ENCODE measurements at places on chromosomes 6 and 20.

DNA sequence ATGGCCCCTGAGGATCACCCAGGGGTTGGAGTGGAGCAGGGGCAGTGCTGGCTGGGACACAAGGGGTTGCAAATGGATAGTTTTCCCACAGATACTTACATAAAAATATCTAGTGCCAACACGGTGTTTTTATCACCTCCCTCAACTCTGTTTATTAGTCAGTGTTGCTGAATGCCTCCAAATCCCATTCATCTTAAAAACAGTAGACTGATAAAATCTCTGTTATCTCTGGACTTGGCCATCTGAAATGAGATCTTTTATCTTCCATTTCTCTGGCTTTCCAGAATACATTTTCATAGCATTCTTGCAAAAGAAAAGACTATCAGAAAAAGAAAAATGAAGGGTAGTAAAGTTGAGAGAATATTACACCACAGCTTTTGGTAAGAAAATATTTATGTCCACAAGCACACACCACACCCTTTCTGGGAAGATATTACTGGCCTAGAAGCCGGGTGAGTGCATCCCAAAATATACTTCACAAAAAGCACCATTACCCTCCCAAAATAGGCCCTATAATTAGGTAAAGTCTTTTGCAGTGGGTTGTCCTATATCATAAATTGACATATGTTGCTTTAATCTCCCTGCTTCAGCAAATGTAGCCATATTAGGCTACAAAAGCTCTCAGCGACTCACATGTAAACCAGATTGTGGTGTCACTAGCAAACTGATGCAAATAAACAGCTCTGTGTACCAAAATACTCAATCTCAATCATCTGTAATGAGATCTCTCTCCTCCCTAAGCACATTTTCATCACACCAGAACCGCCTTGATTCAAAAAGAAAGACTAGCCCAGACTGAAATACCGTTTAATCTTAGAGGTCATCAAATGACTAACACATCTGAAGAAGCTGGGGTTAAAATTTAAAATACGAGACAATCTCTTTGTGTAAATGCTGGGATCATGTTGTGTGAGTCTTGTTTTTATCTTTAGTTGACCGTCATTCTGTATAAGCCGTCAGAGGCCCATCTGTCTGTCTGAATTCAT, 96.7 kb downstream of the FYN start:
- no peak for DNase-seq

DNA sequence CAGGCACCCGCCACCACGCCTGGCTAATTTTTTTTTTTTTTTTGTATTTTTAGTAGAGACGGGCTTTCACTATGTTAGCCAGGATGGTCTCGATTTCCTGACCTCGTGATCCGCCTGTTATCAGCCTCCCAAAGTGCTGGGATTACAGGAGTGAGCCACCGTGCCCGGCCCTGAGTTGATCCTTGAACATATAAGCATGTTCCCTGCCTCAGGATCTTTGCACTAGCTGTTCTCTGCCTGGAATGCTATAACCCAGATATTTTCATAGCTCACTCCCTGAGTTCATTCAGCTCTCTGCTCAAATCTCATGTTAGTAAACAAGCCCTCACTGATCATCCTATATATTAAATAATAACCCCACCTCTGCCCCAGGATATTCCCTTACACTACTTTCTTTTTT, 9.0 kb upstream of the DLK2 start:
- no peak for DNase-seq

DNA sequence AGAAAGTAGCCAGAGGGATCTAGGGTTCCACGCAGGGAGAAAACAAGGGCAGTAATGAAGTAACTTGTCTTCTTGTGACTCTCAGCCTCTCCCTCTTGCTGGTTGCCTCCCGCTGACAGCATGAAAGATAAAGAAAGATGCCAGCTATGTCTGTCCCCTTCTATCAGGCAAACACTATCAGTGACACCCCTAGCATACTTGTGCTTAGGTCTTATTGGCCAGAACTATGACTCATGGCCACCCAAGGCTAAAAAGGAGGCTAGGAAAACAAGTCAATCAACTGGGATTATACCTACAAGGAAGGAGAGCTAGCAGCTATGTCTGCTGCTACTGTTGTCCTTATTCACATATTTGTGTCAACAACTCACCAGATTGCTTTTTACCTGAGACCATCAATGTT, 206.8 kb upstream of the SOX4 start:
- DNase-seq: no peak

DNA sequence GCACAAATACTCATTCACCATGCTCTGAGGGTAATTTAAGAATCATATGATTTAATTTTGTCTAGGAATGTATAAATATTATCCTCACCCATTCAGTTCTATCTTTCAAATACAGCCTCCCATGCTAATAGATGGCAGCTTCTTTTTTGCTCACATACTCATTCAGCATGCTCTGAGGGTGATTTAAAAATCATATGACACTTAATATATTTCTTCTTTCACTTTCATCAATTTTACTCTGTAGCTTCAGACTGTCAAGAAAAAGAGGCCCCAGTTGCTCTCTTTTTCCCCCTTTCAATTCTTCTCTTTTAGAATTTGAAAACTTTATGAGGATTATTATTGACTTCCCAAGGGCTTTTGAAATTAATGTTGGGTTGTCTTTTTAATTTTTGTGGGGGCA, 161.7 kb upstream of the LAMP5 start:
- no peak for DNase-seq

DNA sequence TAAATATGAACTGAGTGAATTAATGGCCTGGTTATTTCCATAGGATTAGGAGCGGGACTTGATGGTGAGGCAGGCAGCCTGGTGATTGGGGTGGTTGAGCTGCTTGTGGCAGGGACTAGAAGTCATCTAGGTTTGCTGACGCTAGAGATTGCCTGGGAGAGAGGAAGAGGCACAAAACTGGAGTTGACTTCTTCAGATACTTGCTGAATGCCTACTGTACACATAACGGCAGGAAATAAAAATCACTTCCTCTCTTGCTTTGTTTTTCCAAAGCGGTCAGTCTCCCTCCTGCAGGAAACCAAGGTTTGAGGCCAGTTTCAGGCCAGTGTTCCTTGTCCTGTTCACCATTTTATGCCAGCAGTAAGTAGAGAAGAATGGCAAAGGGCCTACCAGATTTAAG, 36.7 kb upstream of the MYLIP start:
- no peak for DNase-seq

- no peak for DNase-seq
Observed at GRCh38 chr6:13222048-13222447, 106.3 kb downstream of the TBC1D7 start.
